ENCODE measurements at places on chromosomes 6 and 20.
A peak's percentile ranks its signal among the peaks of the same experiment; 100 is the strongest.

DNA sequence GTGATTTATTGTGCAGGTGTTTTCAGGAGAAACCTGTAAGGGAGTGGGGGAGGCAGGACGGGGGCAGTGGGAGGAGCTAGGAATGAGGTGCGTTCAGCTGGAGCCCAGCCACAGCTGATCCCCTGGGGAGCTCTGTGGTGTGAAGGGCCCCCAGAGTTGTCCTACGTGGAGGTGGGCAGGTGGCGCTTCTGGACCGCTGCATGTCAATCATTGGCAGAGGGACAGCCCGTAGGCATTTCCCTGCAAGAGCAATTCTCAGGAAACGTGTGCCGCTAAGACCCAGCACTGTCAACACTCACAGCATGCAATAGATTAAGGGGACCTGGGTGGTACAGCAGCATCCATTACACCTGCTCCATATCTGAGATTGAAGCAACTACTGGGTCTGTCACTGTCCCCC is 88.0 kb downstream of the PRND start:
- DNase-seq = peak; percentile 63

DNA sequence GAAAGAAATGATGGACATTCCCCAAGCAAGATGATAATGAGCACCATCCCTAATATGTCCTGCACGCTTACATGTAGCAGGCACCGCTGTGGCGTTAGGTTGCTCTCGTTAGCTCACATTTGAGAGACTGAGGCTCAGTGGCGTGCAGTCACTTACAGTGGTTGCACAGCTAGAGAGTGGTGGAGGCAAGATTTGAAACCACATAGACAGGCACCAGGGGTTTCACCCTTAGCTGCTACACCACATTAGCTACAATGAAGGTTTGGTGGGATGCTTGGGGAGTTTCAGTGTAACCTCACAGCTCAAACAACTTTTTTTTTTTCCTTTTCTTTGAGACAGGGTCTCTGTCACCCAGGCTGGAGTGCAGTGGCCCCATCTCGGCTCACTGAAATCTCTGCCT is 3.7 kb downstream of the COX4I2 start:
- no peak for DNase-seq

DNA sequence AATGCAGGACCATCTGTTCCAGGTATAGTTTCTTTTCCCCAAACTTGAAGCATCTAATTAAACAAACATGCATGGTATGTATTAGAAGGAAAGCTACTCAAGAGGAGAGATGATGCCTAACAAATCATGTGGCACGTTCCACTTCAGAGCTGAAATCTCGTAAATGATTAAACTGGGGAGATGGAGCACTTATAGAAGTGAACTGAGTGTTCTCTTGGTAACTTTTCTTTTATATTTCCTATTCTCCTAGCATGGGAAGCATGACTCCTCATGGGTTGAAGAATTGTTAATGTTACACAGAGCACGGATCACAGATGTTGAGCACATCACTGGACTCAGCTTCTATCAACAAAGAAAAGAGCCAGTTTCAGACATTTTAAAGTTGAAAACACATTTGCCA is 61.1 kb downstream of the CCN2 start:
- DNase-seq = no peak

DNA sequence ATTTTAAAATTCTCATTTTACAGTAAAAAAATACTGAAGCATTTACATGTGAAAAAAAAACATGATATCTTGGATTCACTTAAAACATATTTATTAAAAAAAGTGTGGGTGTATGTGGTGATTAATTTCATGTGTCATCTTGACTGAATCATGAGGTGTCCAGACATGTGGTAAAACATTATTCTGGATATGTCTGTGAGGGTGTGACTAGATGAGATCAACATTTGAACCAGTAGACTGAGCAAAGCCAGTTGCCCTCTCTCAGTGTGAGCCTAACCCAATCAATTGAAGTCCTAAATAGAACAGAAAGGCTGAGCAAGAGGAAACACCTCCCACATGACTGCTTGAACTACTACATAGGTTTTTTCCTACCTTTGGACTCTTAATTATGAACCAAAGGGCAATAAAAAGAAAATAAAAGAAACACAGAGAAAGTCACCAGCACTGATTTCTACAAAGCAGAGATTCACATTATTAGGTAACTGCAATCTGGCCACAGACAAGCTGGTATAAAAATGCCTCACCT is 90.5 kb upstream of the VGLL2 start:
- DNase-seq = no peak

DNA sequence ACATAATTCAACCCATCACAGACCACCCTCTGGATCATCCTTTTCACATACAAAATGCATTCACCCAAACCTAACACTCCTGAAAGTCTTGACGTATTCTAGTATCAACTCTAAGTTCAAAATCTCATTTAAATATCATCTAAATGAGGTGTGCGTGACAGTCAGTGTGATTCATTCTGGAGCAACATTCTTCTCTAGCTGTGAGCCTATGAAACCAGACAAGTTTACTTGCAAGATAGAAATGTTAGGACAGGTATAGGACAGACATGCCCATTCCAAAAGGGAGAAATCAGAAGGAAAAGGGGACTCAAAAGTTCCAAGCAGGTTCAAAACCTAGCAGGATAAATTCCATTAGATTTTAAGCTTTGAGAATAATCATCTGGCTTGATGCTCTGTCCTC is 329.7 kb downstream of the CD83 start:
- no peak for DNase-seq

Measured in suprapubic skin (tissue), 4 donors.